ENCODE measurements at places on chromosomes 4 and X.

DNA sequence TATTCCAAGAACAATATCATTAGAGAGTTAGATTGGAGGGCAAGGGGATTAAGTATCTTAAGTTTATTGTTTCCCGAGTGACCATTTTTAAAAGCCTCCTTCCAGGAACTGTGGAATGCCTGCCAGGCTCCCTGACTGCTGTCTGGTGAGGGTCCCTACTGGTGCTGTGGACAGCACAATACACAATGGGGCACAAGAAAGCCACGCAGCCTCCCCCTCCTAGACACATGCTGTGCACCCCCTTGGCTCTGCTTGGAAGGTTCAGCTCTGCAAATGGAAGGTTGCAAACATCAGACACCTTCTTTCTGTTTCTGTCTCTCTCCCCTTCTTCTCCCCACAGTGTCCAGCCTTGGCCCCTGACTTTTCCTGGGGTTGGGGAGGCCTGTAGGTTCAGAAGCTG is 153.2 kb downstream of the SHROOM3 start:
- no peak for DNase-seq

DNA sequence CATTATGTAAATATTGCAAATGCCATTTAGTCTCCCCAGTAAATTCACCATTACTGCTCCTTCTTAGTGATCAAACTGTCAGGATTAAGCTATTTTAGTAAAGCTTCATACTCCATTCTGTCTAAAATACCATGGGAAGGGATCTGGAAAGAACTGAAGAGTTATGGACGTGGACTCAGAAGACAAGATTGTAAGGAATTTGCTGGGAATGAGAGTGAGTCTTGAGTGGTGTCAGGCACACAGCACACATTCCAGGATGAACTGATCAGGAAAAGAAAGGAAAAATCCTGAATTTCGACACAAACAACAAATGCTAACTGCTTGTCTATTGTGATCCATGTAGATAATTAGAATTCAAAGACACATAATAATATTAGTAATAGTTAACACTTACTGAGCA is 311.0 kb downstream of the CENPC start:
- no peak for DNase-seq

DNA sequence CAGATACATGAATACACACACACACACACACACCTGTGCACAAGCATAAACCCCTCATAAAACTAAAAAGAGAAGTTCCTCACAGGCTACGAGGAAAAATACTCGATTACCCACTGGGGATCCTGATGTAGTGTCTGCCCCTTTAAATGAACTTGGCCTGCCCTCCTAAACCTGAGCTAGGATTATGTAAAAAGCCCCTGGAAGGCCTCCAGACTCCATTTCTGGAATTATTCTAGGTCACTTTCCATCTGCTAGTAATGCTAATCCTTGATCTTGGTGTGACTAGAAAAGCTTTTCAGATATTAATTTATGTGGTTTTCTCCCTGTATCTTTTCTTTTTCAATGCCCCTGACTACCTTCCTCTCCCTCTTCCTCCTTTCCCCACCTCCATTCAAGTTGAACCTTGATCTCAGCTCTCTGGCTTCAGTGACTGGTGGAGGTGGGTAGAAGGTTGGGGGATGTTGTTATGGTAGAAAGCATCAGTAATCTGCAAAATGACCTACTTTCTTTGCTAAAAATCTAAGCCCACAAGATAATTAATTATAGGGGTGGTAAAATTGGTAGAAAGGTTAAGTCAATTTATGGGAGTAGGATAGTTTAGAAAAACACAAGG is 25.5 kb upstream of the ZNF330 start:
- DNase-seq: no peak

DNA sequence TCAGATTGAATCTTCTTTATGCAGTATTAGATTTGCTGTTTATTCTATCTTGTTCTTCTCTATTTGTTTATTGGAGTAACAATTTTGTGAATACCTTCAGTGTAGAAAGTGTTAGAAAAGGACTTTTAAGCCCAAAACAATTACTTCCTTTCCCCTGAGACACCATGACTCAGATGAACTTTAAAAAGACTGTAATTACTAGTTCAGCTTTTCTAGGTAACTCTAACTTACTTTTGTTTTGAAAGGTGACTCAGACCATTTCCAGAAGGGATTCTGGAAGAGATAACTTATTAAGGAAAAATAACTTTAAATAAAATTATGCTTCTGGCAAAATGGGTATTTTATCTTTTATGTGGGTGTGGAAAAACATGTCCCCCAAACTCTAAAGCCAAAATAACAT is 561.5 kb upstream of the PCDH10 start:
- no peak for DNase-seq

Measured in BJ (cell line).